ENCODE measurements at places on chromosomes 3 and 15.
A peak's percentile ranks its signal among the peaks of the same experiment; 100 is the strongest.

DNA sequence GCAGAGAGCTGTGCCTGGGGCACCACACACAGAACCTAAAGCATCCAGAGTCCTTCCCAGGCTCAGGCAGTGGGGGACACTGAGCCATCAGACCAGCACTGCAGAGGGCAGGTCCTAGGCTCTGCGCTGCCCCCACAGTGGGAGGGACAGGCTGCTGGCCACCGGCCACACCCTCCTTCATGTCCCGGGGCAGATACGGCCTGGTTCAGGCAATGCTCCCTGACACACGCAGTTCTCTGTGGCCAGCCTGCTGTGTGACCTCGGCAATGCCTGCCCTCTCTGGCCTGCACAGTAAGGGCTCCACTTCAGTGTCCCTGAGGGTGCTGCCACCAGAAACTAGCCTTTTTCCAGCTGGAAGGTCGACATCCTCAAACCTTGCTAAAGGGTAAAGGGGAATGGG is 12.4 kb downstream of the LINGO1 start:
- no peak for DNase-seq

GRCh38 chr3:180930526-180930925 is 18.1 kb downstream of the FXR1 start:
- DNase-seq, result no peak

DNA sequence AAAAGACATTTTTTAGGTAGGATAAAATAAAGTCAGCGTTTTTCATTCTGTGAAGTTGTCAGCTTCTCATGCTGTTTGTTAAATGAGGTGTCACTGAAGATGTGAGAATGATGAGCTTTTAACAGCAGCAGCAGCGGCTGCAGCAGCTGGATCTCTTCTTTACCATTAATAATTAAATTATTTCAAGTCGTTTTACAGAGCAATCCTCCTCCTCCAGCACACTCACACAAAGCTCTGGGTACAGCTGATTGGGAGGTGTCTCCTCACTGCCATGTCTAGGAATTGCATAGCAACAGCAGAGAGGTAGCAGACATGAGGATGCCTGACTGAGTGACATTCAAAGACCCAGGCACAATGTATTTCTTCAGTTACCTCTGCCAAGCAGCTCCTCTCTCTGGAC is 46.7 kb upstream of the PLAAT1 start:
- no peak for DNase-seq

DNA sequence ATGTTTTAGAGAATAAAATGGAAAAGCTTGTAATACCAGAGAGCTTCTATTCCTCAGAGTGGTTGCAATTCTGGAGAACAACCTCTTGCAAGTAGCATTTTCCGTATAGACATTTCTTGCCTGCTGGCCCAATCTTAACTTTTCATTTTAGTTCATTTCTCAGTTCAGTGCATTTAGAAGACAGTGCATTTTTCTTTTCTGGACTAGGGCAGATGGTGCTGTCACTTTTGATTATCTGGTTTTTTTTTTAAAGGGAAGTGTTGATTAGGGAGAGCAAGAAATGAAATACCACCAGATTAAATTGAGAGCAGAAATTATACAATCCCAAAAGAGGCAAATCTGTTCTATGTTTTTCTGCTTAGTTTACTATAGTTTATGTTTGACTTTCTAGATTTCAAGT is 172.7 kb downstream of the GHSR start:
- no peak for DNase-seq

DNA sequence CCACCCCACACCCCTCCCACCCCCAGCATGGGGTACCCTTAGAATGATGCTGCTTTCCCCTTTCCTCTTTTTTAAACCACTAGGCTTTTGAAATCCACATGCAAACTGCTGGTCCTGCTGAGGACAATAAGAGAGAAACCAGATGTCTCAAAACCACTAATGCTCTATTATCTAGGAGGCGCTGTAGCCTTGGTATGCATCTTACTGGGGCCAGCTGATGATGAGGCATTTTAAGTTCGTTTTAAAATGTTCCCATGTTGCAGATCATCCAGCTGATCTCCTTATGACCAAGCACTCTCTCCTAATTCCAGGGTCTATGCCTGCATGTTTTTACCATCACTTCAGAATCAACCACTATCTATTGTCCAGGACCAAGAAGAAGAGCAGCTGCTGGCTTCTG is 1.3 kb downstream of the NME9 start:
- no peak for DNase-seq

DNA sequence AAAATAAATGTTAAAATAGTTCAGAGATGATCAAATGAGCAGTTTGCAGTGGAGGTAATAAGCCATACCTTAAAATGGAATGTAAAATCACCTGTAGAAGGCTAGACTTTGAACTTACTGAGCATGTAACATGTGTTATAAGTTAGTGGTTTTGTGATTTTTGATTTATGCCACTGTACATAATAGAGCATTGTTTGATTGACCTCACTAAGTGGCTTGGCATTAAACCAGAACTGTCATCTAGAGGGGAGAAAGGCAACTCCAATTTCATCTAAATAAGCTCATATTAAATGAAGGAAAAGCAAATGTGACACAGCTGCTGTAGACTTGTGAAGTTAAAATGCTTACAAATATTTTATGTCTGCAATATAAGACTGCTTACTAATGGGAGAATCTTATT is 387.9 kb downstream of the ZIC1 start:
- DNase-seq, result peak; percentile 4
